ENCODE measurements at places on chromosomes 6 and 20. TPM values are rescaled to one million over a fixed set of nuclear protein-coding genes. Genes with fewer than 3 reads are reported as not detected.

Gene ELOVL2
- total RNA-seq, result not detected

DNA sequence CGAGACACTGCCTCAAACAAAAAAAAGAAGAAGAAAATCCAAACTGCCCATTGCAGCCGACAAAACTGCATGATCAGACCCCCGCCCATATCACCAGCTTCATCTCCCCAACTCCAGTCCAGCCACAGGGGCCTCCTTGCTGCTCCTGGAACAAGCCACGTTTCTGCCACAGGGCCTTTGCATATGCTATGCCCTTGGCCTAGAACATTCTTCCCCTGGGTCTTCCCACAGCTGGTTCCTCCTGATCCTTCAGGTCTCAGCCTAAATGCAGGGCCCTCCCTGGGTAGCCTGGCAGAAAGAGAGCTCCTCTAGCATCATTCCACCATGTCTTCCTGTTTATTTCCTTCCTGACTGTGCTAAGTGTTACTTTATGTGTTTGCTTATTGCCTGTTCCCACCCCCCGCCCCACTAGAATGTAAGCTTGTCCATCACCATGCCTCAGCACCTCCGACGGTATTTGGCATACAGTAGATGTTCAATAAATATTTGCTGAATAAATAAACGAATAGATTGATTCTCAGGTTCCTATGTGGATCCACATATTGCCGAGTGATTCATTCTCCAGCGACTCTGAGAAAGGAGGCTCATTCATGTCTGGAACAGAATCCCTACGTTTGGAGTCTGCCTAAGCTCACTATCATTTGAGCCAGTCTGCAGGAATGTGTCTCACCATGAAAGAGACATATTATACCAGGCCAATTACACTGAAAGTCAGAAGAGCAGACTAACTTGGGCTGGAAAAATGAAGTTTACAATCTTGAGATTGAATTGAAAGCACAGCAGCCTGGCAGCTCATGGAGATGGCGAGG lies 56.1 kb downstream of the NFATC2 start:
- DNase-seq, result no peak

DNA sequence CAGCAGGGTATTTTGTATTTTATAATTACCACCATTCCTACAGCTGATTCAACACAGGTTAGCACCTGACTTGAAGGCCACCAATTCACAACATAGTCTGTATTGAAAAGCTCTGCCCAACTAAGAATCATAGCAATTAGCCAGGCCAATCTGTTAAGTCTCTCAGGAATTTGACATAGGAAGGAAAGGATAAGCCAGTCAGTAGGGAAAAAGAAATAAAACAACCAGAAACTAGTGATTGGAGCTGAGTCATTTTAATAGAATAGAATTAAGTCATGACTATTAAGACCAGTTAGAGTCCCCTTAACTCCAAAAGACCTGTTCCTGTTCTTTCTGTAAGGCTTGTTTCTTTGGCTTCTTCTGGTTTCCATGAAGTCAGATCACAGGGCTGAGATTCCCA lies 8.1 kb downstream of the RANBP9 start:
- DNase-seq, result no peak

DNA sequence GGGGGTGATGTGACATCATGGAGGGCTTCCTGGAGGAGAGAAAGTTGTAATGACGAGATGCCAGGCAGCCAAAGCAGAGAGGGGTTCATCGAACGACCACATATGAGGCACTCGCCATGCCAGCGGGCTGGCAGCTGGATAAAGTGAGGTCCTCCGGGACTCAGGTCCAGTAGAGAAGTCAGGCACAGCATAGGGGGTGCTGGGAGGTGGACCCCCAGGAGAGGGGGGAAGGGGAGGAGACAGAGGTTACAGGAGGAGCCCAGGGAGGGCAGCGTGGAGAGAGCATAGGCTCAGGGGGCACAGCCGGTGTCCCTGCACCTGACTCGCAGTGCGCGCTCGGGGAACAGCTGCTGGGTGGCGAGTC lies 174.7 kb downstream of the BMP7 start:
- no peak for DNase-seq

GRCh38 chr6:8082954-8083858 lies 19.0 kb upstream of the BLOC1S5 start:
- DNase-seq, result no peak

- DNase-seq, result no peak
Observed at GRCh38 chr6:145279551-145279950, 455.8 kb downstream of the EPM2A start.

DNA sequence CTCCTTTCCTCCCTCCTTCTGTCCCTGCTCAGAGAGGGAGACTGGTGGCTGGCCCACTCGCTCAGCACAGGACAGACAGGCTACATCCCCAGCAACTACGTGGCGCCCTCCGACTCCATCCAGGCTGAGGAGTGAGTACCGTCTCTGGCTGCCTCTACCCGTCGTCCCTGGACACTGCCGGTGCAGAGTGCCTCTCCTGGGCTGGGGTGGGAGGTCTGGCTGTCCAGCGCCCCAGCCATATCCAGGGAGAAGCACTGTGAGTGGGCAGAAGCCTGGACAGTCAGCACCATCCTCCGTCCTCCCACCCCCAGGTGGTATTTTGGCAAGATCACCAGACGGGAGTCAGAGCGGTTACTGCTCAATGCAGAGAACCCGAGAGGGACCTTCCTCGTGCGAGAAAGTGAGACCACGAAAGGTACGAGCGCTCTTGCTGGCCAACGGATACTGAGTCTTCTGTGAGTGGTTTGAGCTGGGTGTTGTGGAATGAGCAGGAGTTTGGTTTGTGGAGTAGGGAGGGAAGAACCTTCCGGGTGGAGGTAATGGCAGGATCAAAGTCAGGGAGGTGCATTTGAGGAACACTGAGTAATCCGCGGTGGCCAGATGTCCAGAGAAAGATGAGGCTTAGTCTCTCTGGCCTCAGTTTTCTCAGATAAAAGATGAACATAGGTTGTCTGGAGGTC lies 48.1 kb downstream of the SRC start:
- no peak for DNase-seq

GRCh38 chr20:52031563-52032303 lies 159.8 kb downstream of the ZFP64 start:
- peak; percentile 22 for DNase-seq

DNA sequence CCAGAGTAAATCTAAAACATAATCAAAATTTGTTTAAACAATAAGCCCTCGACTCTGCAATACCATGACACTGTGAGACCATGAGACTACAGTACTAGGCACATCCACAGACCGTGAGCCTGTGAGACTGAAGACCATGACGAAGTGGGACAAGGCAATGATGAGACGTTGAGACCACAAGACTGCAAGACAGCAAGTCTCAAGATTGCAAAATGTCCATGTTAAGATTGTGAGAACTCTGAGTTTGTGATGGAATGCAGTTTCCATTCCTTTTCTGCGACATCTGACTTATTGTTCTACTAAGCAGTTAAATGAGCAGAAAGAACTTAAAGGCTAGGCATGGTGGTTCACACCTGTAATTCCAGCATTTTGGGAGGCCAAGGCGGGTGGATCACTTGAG lies 102.1 kb upstream of the PHACTR1 start:
- no peak for DNase-seq

GRCh38 chr20:53917145-53918019 lies 153.0 kb downstream of the BCAS1 start:
- DNase-seq, result no peak

GRCh38 chr6:38637756-38638155 lies 2.0 kb downstream of the BTBD9 start:
- no peak for DNase-seq

All from activated CD4-positive, alpha-beta memory T cell treated with anti-CD3 and anti-CD28 coated beads for 36 hours (primary cell).